ENCODE measurements at places on chromosomes 5 and 9. TPM values are rescaled to one million over a fixed set of nuclear protein-coding genes. Genes with fewer than 3 reads are reported as not detected.

TAF1L gene
- not detected for total RNA-seq

PCA3 gene
- not detected for total RNA-seq

- H3K4me1 ChIP-seq: peaks cover 90% of the 10 kb centered on the region
- H3K27ac ChIP-seq: no peak overlapping the region
- DNase-seq: no peak
- no peaks in the 10 kb centered on the region for H3K27me3 ChIP-seq
These were observed 9.9 kb upstream of the SPARC start for GRCh38 chr5:151696470-151697061.

PCDHA1 gene
- total RNA-seq: not detected

SLC36A2 gene
- not detected for total RNA-seq

AMACR gene
- 27.7 TPM for total RNA-seq
